G401 (cell line): ENCODE measurements at places on chromosomes 11 and 22. TPM values are rescaled to one million over a fixed set of nuclear protein-coding genes. Genes with fewer than 3 reads are reported as not detected.

ROBO4 gene
- not detected in 2 replicates for total RNA-seq

MAJIN gene
- total RNA-seq = not detected in 2 replicates

- no peak for DNase-seq
Observed at GRCh38 chr11:70448983-70449567, 50.7 kb downstream of the CTTN start.

GRCh38 chr11:7034019-7034418 lies 13.7 kb downstream of the NLRP14 start:
- no peak for DNase-seq

GLB1L3 gene
- not detected in 2 replicates for total RNA-seq

DNA sequence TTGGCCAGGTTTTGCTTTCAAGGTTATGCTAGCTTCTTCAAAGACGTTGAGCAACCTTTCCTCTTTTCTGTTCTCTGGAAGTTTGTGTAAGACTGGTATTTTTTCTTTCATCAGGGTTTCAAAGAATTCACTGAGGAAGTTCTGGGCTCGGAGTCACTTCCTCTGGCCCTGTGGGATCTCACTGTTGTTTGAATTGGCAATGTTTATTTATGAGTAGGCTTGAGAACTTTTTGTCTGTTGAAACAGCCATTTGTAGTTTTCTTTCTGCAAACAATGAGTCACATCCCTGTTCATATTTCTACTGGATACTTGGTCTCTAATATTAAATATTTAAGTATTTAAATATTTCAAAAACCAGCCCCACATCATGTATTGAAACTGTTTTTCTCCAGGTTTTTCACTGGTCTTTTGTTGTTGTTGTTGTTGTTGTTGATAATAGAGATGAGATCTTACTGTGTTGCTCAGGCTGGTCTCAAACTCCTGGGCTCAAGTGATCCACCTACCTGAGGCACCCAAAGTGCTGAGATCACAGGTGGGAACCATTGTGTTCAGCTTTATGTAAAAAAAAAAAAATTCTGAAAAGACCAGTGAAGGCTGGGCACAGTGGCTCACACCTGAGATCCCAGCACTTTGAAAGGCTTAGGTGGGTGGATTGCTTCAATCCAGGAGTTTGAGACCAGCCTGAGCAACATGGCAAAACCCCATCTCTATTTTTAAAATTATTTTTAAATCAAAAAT lies 26.9 kb downstream of the SUSD2 start:
- peak; percentile 15 for DNase-seq

BRSK2 gene
- 5.2 and 9.2 TPM in 2 replicates for total RNA-seq

HPX gene
- not detected in 2 replicates for total RNA-seq

GRCh38 chr22:35918456-35918855 lies 110.2 kb downstream of the RBFOX2 start:
- no peak for DNase-seq

NUDT8 gene
- total RNA-seq = 12.1 and 12.6 TPM in 2 replicates

CHRDL2 gene
- total RNA-seq = not detected in 2 replicates

GGTLC3 gene
- not detected in 2 replicates for total RNA-seq

GRCh38 chr22:44091021-44091721 lies 67.1 kb downstream of the PARVB start:
- no peak for DNase-seq

OR51B2 gene
- total RNA-seq = not detected in 2 replicates

DNA sequence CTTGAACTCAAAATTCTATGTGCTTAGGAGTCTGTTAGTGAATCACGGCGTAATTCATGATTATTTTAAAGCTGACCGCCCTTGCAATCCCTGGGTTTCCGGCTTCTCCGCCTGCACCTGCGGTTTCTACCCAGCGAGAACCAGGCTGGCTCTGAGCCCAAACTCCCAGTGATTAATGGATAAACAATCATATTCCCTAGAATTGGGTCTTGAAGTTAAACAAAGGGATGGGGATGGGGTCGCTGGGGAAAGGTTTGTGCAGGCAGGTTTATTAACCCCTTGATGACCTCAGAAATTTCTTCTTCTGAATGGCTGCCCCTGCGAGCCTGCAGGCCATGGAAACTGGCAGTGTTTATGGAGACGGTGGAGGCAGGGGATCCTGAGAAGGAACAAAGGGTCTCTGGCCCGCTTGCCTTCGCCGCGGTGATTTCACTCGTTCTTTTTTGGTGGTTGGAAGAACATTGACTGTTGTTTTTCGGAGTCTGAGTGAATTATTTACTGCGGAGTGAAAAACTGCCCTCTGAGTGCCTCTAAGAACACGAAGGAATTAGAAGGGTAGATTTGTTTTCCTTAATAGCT lies 1000.3 kb downstream of the BRD1 start:
- DNase-seq = no peak

- no peak for DNase-seq
Observed at GRCh38 chr11:99117603-99118002, 96.9 kb downstream of the CNTN5 start.

DNA sequence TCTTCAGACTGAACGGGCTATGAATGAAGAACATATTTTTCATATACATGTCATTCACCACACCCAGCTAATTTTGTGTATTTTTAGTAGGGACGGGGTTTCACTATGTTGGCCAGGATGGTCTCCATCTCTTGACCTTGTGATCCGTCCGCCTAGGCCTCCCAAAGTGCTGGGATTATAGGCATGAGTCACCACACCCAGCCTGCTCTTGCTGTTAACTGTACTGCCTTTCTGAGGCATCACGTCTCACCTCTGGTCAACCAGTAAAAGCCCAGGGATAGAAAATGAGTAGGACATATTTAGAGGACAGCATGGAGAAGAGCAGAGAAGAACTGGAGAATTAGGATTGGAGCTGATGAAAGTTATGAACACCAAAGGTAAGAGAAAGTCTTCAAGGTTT lies 55.6 kb downstream of the APOL3 start:
- DNase-seq = no peak

DNA sequence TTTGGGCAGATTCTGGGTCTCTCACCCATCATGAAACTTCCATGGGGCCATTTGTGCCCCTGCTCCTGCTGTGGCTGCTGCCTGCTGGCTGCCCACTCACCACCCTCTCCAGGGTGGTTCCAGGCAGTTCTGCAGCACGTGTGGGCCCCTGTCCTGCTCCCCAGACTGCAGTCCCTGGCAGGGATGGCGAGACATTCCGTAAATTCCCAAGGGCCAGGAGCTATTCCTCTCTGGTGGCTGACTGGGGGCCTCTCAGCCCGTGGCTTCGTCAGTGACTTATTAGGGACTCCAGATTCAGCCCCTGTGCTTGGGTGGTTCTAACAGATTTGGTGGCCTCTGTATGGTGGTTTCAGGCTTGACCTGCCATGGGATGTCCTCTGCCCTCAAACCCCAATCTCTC lies 3.9 kb upstream of the SLC22A8 start:
- DNase-seq = no peak

GRCh38 chr11:117230286-117230961 lies 1.4 kb downstream of the PCSK7 start:
- no peak for DNase-seq

PANX2 gene
- total RNA-seq = 0.62 and 1.4 TPM in 2 replicates

DNA sequence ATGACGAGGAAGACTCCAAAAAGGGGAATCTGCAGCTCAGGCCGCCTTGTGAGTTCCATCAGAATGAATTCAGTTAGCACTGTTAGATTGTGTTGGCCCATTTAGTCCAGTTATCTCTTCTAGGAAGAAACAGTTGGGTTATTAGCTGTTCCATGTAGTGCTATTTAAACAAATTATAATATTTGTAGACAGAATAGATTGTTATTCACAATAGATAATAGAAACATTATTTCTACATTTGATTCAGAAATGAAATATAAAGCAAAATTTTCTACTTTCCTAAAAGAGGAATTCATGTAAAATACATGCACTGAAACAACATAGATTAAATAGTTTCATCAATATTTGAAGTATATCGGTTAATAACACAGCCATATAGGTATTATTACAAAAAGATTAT lies at the start of gene OR8K5:
Gene OR8K5, minus strand, starts transcription at position 101 of the 400 bp plus-strand sequence. Its CDS starts 0 bp downstream, at position 101.
- no peak for DNase-seq

- no peak for DNase-seq
Observed at GRCh38 chr11:63507511-63507910, 1.6 kb downstream of the LGALS12 start.

GRCh38 chr11:123173040-123173855 lies 21.8 kb downstream of the CLMP start:
- DNase-seq = no peak

- no peak for DNase-seq
Observed at GRCh38 chr11:95283650-95284049, 52.6 kb upstream of the SESN3 start.

- DNase-seq = no peak
Observed at GRCh38 chr11:104694259-104695064, 203.8 kb downstream of the CASP12 start.

OSBPL5 gene
- total RNA-seq = 13.2 and 16.2 TPM in 2 replicates
